Colonic mucosa (tissue), 4 donors: ENCODE measurements at places on chromosomes 3 and 15. TPM values are rescaled to one million over a fixed set of nuclear protein-coding genes. Genes with fewer than 3 reads are reported as not detected.

SPPL2A gene
- 190 TPM for total RNA-seq

CIAO2A gene
- total RNA-seq: 98.3 TPM

P2RY1 gene
- 27.8 TPM for total RNA-seq

BTLA gene
- total RNA-seq: 1.1 TPM

CYP1A1 gene
- not detected for total RNA-seq

HYPK gene
- total RNA-seq: 25.7 TPM

A4GNT gene
- total RNA-seq: not detected

STAC gene
- 0.42 TPM for total RNA-seq

PAK6 gene
- total RNA-seq: 4.9 TPM

WNT5A gene
- total RNA-seq: 3.9 TPM

CLN6 gene
- total RNA-seq: 18.9 TPM

COX5A gene
- total RNA-seq: 623 TPM

MAP6D1 gene
- 0.98 TPM for total RNA-seq

SLC2A2 gene
- 0.08 TPM for total RNA-seq

SPTBN5 gene
- 2.3 TPM for total RNA-seq

DNA sequence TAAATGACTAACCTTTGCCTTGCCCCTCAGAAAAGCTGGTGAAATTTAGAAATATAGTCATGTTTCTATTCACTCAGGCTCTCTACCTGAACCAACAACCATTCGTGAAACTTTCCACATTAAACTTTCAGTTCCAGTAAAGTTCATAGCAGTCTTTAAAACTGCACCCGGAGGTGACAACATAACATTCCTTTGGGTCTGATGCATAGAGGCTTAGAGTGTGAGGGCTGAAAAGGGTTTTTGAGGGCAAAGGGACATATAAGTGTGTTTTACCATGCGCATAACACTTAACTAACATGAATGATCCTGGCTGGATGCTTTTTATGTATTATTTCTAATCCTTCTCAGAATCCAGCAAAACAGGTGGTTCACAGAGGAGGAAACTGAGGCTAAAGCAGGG is 471.7 kb upstream of the MCTP2 start:
- no peak for DNase-seq

- DNase-seq: no peak
Measured at GRCh38 chr3:108008106-108008505, 82.7 kb downstream of the CD47 start.

- DNase-seq: no peak
Measured at GRCh38 chr15:69807721-69808120, 290.0 kb downstream of the TLE3 start.

DNA sequence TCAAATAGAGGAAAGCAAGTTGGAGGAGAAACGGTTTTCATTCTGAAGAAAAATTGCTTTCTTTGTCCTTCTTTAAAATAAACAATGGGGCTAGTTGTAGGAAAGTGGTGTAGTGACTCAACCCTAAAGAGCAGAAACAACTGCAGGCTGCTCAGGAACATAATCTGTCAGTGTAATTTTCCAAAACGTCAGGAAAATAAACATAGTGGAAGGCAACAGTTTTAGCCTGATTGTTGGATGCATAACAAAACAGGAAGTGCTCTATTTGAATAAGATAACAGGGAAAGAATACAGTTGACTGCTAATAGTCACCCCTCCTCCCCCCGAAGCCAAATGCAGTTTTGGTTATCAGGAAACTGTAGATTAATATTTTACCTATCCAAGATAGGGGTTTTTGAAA is 167.6 kb downstream of the ECT2 start:
- DNase-seq: no peak

DNA sequence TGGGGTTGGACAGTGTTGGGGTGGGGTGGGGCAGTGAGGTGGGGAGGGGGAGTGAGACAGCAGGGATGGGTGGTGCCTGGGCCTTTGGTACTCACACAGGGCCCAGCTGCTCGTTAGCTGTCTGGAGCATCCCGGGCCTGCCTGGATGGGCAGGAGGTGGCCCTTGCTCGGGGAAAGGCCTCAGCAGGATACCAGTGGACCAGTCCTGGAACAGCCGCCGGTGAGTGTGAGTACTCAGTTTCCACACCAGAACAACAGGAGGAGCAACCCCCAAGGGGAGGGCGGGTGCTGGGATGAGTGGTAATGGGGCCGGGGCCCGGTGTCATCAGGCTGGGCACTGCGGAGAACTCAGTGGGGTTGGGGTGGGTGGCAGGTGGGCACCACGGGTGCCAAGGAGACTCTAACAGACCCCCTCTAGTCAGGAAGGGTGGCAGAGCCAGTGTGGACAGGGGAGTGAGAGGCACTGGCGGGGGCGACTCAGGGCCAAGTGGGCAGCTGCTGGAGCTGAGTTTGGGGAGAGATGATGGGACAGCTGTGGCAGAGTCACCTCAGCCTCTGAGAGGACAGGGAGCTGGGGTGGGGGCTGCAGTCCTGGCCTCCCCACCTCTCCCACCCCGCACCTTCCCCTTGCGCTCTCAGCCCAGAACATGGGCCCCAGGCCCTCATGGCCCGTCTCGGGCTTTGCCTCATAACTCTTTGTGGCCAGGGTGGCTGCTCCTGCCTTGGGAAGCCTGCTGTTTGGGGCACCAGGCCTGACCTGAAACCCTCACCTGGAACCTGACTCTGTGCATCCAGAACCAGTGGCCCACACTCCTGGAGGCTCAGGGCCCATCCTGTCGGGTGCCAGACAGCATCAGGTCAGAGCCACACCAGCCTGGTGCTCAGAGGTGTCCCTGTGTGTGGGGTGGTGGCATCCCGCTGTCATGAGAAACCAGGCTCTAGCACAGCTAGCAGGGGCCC is 52.1 kb upstream of the PRR23E start:
- no peak for DNase-seq

- no peak for DNase-seq
Measured at GRCh38 chr3:139482206-139482605, 5.9 kb upstream of the RBP2 start.

GRCh38 chr3:194399874-194400411 is 877 bp upstream of the GP5 start:
- DNase-seq: no peak

- DNase-seq: no peak
Measured at GRCh38 chr3:141065258-141065657, 14.1 kb downstream of the SPSB4 start.

DNA sequence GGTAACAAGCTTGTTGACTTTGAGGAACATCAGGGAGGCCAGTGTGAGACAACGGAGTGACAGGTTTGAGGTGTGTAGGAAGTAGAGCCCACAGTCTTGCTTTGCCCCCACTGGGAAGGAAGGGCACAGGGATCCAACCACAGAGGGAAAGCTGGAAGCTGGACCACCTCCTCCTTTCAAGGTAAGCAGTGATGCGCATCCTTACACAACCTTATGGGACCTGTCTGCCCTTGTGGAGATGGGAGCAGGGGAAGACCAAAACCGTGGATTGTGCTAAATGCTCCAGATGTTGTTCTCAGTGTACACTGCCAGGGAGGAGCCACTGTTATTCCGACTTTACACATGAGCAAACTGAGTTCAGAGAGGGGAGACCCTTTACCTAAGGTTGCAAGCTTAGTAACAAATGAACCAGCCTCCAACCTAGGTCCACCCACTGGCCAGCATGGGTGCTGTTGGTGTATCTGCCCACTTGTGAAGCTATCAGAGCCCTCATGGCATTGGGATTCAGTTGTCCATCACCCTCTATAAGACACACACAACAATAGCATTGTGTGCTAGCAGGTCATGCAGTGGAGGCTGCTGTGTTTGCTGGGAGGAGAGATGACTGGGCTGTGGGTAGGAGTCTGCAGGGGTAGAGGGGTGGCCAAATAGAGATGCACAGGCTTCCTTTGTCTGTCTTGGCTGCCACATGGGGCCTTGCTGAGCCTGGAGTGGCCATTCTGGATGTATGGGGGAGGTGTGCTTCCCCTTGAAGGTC is 586 bp upstream of the LSMEM2 start:
- DNase-seq: no peak

GRCh38 chr3:161107311-161107710 is 2.2 kb upstream of the B3GALNT1 start:
- no peak for DNase-seq

GRCh38 chr15:29689287-29689986 is 132.8 kb downstream of the TJP1 start:
- no peak for DNase-seq

GRCh38 chr3:179473565-179473964 is 22.3 kb upstream of the GNB4 start:
- no peak for DNase-seq

- DNase-seq: peak; percentile 41
Measured at GRCh38 chr3:129485721-129486663, 42.4 kb upstream of the RHO start.

DNA sequence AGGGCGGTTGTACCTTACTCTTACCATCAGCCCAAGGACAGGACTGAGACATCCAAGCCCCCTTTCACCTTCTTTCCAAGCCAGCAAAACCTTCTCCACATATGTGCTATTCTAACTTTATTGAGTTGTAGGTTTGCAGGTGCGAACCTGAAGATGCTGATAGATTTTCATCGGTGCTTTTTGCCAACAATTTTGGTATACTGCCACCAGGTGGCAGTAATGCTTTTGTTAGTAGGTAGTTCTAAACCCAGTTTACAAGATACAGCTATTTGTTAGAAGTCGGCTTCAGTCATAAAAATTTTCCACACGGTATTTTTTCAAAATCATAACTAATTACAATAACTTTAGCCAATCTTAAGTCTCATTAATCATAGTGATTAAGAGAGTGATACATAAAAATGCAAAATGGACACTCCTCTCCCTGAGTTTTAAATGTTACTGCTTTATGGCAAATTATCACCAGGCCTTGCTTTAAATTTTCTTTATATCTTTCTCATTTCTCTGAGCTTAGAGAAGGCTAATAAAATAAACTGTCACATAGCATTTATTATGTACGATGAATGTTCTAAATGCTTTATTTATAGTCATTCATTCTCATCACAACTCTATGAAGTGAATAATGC is 636 bp downstream of the TBC1D21 start:
- DNase-seq: peak; percentile 24

GRCh38 chr15:101107625-101108460 is 144.0 kb downstream of the CHSY1 start:
- DNase-seq: no peak

- no peak for DNase-seq
Measured at GRCh38 chr3:45183872-45184262, 37.7 kb upstream of the CDCP1 start.

- no peak for DNase-seq
Measured at GRCh38 chr15:89985111-89985510, 16.0 kb upstream of the ZNF710 start.

- DNase-seq: no peak
Measured at GRCh38 chr3:22966349-22966748, 236.8 kb upstream of the UBE2E2 start.

DNA sequence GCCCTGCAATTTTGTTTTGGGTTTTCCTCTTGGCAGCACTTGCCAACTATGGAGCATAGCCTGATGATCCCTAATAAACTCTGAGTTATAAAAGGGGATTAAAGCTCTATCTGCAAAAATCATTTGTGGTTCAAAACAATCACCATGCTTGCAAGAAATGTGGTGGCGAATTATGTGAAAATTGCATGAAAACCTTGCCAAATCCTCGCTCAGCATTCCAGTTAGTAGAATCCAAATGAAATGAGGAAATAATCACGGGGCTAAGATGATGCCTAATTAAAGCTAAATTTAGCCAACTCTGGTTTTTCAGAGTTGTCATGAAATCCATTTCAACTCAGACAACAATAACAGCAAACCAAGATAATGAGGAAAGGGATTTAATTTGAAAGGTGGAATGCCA is 73.0 kb upstream of the PROK2 start:
- DNase-seq: no peak

DNA sequence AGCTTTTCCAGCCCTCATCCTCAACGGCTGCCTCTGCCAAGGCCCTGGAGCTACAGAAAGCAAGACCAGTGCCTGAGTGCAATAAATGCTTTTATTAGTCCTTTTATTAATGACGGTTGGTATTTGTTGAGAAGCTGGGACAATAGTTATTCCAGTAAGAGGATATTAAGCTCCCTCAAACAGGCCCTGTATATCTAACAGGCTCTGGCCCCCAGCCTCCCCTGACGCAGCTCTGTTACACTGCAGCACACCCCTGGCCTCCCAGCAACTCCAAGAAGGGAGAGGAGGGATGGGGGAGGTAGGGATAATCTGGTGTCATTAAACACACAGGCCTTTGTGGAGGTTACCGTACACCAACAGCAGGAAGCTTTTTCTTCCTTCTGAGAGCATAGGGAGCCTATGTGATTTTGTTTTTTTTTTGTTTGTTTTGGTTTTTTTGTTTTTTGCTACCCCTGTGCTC is 30.8 kb upstream of the MAGEF1 start:
- DNase-seq: no peak

GRCh38 chr3:147618691-147619090 is 209.5 kb downstream of the ZIC1 start:
- DNase-seq: no peak

DNA sequence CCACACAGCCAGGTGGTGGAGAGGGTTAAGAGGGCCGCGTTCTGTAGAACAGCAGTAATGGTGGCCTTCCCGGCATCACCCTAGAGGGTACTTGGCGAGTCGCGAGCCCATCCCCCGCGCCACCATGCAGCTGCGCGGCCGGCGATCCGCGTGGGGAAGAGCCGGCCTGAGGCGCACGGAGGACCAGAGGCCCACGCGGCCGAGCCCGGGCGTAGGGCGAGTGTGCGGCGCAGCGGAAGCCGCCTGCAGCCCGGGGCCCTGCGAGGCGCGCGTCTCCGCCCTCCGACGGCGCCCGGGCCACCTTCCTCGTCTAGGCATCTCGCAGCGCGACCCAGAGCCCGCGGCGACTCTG is 423 bp downstream of the TKT start:
- no peak for DNase-seq

DNA sequence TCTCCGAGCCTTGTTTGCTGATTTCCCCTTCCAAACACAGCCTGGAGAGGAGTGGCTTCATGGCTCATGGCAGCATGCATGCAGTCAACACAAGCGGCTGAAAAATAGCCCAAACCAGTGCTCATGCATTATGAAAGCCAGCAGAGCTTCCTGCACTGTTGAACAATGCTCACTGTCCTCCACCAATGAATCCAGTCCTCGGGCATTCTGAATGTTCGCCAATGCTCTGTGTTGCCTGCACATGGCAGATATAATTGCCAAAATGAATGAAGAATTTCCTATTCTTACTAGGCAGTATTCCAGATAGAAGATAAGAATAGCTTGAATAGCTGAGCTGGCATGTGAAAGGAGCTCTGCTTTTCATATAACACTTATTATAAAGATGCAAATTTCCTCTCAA is 252.7 kb downstream of the ROBO1 start:
- no peak for DNase-seq

GRCh38 chr3:97257942-97258697 is 443.7 kb downstream of the EPHA6 start:
- no peak for DNase-seq

DNA sequence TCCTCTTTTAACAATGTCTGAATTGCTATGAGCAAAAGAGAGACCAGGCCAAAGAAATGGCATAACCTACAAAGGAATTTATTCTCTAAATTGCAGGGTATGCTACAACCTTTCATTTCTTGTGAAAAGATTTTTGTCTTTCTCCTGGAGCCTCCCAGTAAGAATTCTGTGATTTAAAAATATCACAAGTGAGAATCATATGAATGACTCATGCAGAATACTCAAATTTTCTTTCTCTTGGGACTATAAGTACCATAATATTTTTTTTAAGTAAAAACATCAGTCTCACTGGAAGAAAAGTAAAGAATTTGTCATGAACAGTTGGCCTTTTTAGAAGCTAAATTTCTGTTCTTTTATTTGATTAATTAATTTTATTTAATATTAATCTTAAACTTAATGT is 26.3 kb downstream of the SYNPR start:
- no peak for DNase-seq

GRCh38 chr15:43251871-43252250 is 14.9 kb downstream of the TGM5 start:
- DNase-seq: no peak
